ENCODE measurements at places on chromosomes 5 and 9.
A peak's percentile ranks its signal among the peaks of the same experiment; 100 is the strongest.

GRCh38 chr5:173328844-173329490 lies 753 bp upstream of the STC2 start:
- peak; percentile 70 for DNase-seq

- no peak for DNase-seq
Observed at GRCh38 chr5:171488876-171489275, 69.4 kb downstream of the FGF18 start.

DNA sequence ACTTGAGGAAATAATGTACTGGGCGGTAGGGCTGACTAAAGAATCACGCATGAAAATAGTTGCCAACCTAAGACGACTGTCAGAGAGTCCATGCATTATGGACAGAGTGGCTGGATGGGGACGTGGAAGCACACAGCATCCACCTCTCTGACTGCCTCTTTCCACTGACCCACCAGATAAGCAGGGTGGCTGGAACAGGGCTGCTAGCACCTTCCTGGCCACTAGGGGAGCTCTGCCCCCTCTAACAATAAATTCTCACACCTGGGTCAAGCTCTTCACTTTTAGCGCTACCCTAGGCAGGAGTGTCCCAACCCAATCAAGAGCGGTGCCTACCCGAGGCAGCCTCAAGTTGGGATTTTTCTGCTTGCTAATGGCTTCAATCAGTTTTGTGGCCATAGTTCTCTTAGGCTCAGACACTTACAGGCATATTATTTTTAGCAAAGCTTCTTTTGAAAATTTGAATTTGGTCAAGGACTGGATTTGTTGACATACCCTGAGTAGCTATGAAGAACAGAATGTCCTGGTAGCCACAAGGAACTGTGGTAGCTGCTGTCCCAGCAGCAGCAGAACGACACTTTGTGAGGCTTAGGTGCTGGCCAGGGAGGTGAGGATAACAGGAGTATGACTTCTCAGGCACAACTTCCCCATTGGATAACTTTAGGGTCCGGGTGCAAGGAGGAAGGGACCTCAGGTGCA lies 6.9 kb upstream of the TPM2 start:
- peak; percentile 56 for DNase-seq

- DNase-seq = no peak
Observed at GRCh38 chr5:16411235-16411634, 54.4 kb downstream of the ZNF622 start.

- no peak for DNase-seq
Observed at GRCh38 chr5:174482607-174483024, 241.8 kb upstream of the MSX2 start.

GRCh38 chr5:39106322-39106721 lies 32.1 kb upstream of the RICTOR start:
- DNase-seq = peak; percentile 40

GRCh38 chr9:99720455-99721050 lies 101.1 kb upstream of the NR4A3 start:
- no peak for DNase-seq

DNA sequence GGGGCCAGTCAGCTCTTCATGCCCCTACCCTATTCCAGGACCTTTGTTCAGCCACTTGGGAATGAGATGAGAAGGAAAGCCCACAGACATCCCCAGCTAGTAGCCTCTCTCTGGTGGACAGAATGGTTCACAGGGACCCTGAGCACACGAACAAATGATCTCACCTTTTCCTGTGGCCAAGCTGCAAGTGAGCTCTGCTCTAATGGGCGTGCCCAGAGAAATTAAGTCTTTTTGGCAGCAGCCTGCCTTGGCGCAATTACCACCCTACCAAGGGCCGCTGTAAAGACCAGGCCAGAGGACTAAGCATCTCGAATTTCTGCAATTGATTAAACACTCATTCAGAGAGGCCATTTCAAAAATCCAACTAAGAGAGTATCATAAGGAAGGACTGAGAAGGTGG lies 56.0 kb downstream of the WHRN start:
- DNase-seq = no peak

GRCh38 chr9:4333231-4333740 lies 33.4 kb upstream of the GLIS3 start:
- no peak for DNase-seq

DNA sequence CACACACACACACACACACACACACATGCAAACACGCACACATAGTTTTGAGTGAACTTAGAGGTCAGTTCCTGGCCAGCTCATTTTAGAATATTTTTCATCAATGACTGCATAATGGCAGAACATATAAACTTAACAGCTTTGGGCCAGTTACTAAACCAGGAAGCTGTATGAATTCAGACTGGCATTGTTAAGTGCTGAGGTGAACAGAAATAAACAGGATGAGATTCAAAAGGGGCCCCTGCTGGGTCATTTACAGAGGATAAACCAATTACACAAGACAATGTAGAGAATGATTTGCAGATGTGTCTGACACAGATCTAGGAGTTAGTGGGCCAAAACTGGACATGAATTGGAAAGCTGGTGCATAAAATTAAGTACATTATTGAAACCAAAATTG lies 44.6 kb downstream of the MARCHF11 start:
- DNase-seq = no peak

GRCh38 chr5:66848749-66849641 lies 252.8 kb downstream of the MAST4 start:
- DNase-seq = no peak

DNA sequence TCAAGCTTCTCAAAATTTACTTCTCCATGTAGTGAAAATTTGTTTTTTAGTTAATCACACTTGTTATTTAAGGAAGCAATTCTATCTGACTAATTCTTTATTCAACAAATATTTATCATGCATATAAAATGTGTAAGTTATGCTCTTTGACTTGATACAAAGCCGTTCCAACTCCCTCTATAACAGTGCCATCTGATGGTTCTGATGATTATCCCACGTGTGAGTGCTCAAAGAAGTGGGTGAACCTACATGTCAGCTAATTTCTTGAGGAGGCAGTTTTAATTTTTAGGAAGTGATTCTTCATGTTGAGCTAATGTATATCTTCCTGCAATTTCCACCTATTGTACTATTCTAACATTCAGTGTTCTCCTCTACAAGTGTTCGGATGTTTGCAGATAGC lies 88.8 kb upstream of the BRINP1 start:
- DNase-seq = no peak

DNA sequence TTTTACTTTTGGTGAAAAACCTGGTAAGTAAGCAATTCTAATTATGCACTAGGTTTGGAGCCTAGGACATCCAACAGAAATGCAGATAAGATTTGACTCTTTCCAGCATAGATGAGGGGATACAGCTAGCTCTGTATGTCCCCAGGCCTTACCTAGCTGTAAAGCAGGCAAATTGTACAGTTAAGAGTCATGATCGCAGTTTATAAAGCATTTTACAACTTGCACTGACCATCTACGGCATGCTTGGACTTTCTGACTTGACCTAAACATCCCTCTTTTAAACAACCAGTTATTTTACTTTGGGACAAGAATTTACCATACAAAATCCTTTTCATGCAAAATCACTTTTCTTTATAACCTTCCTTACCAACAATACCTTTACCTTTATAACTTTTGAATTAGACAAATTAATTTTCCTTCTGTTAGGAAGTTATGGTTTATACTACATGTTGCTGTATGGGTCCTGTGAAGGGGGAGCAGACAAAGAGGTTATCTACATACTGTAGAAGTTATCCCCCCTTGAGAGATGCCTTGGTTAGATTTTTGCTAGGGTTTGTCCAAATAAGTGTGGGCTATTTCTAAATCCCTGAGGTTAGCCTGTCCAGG lies 36.8 kb downstream of the FGD3 start:
- peak; percentile 4 for DNase-seq

GRCh38 chr9:130791303-130791894 lies 43.7 kb upstream of the ABL1 start:
- no peak for DNase-seq

- DNase-seq = no peak
Observed at GRCh38 chr9:2972475-2972874, 128.6 kb upstream of the PUM3 start.

DNA sequence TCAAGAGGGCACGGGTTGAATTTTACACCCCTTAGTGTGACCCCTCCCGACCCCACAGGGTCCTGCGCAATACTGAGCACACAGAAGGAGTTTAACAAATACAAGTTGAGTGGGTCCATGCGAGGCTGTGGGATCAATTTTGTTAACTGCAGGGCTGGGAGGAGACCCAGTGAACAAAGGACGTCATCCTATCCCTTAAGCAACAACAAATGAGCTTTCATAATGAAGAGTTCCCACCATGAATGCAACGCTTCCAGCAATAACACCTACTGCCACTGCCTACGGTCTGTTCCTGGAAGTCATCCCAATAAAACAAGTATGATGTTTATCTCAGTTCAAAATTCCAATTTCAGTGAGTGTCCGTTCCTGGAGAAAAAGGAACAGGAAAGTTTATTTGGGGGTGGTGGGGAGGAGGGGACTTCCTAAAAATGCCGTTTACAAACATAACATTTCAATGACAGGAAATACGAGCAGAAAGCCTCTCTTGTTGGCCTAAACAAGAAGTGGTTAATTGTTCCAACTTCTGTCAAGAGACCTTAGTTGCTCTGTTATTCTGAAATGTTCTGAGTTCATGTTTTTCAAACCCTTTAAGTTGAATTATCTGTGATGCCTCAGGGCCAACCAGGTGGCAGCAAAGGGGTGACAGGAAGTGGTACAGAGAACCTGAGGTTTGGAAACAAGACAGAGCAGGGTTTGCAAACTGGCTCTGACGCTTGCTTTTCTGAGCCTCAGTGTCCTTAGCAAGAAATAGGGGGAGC lies 65.8 kb upstream of the PLPP6 start:
- no peak for DNase-seq

DNA sequence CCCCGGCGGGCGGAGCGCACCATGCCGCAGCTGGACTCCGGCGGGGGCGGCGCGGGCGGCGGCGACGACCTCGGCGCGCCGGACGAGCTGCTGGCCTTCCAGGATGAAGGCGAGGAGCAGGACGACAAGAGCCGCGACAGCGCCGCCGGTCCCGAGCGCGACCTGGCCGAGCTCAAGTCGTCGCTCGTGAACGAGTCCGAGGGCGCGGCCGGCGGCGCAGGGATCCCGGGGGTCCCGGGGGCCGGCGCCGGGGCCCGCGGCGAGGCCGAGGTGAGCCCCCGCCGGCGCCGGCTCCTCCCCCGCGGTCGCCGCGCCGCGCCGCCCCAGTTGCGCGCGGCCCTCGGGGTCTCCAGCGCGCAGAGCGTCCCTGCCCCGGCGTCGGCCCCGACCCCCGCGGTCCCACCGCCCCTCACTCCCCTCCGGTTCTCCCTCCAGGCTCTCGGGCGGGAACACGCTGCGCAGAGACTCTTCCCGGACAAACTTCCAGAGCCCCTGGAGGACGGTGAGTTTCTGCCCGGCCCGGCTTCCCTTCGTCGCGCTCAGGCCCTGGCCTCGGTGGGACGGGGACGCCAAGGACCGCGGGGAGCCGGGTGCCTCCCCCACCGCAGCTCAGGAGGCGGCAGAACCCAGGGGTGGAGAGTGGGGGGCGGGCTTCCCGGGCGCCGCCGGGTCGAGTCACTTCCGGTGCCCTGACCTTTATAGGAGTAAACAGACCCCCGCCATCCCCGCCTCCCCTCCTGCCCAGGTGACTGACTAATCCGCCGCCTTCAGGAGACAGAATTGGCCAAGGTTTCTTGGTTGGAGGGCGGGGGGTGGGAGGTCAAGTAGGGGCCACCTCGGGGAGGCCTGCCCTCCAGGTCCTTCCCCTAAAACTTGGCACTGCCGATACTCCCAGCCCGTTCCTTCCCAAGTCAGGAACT lies 665 bp downstream of the TCF7 start:
- DNase-seq = no peak

GRCh38 chr9:133112663-133113026 lies 8.4 kb downstream of the RALGDS start:
- no peak for DNase-seq

- no peak for DNase-seq
Observed at GRCh38 chr9:127611603-127611898, 526 bp upstream of the STXBP1 start.

GRCh38 chr5:126912616-126913200 lies 117.7 kb downstream of the MARCHF3 start:
- no peak for DNase-seq

GRCh38 chr5:37308793-37309192 lies 59.6 kb upstream of the CPLANE1 start:
- no peak for DNase-seq

DNA sequence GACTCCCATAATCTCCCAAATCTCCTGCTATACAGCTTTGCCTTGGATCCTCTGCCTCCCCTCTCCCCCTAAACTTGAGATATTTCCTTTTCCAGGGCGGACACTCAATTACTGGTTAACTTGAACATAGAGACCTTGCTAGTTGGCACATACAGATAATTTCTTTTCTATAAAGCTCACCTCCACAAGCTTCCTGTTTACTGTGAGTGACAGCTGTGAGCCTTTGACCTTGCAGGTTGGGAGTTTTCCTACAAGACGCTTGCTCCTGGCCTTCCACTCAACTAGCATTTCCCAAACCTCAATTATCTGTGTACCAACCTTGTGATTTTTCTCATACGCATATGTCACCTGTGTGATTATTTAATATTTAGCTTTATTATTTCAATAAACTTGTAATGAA lies 114.5 kb downstream of the GNA14 start:
- no peak for DNase-seq

DNA sequence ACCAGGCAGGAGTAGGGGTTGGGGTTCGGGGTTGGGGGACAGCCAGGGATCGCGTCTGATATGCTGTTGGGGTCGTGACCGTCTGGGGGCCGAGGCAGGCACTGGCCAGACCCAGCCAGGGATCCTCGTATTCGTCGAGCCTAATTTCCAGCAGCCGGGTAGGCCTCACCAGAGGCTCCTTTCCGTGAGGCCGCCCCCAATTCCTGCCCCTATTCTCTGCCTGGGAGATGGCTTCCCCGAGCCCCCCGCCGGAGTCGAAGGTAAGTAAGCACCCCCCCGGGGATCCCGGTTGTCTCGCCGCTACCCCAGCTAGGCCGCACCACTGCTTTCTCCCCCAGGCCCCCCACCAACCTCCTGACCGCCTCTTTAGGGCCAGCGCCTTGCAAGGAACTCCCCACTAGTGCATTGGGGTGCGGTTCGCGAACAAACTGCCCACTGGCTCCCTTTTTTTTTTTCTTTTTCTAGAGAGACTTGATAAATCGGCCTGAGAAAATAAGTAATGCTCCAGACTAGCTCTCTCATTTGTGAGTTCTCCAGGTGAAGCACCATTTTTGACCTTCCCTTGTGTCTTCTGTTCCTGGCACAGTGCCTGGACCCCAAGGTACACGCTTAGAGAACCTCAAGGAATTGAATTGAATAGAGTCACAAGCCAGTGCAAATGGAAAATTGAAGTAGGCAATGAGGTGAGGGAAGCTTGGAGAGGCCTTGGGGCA lies 435 bp downstream of the ZNF189 start:
- DNase-seq = peak; percentile 20
